ENCODE measurements at places on chromosomes 5 and 9.
A peak's percentile ranks its signal among the peaks of the same experiment; 100 is the strongest.

GRCh38 chr5:136037001-136037705 lies 8.4 kb downstream of the TGFBI start:
- DNase-seq: no peak

DNA sequence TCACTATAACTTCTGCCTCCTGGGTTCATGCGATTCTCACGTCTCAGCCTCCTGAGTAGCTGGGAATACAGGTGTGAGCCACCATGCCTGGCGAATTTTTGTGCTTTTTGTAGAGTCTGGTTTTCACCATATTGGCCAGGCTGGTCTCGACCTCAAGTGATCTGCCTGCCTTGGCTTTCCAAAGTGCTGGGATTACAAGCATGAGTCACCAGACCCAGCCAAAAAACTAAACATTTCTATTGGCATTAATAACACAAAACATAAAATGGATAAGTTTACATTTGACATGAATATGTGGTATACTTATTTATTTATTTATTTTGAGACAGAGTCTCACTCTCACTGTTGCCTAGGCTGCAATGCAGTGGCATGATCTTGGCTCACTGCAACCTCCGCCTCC lies 13.6 kb upstream of the REEP5 start:
- DNase-seq: no peak

DNA sequence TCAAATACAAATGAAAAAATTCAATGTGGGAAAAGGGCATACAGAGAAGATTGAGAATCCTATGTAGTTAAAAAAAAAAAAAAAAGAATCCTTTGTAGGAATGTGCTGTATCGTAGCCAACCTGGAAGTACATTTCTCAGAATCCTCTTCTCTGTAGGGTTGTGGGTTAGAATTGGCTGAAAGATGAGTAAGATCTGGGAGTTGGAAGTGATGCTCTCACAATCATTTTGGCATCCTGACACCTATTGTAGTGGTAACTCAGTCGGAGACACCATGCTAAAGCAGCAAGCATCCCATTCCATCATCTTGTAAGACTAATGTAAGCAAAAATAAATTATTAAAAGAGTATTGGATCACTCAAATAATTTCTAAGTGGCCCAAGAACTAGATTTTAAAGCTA lies 30.6 kb downstream of the MRPL22 start:
- no peak for DNase-seq

DNA sequence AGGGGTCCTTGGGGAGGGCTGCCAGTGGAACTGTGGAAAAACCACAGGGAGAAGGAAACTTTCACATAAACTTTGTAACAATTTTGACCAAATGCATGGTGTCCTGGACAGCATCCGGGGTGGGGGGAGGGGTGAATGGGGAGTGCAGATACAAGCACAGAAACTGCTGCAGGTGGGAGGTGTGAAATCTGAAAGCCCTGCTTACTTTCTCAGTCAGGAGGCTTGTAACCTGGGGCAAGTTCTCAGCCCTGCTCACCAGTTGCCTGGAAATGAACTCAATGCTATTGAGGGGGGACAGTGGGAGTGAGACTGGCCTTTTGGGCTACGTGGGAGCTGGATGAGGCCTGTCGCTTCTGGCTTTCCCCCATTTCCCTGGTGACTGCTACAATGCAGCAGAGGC lies 694.5 kb upstream of the ZNF608 start:
- no peak for DNase-seq

DNA sequence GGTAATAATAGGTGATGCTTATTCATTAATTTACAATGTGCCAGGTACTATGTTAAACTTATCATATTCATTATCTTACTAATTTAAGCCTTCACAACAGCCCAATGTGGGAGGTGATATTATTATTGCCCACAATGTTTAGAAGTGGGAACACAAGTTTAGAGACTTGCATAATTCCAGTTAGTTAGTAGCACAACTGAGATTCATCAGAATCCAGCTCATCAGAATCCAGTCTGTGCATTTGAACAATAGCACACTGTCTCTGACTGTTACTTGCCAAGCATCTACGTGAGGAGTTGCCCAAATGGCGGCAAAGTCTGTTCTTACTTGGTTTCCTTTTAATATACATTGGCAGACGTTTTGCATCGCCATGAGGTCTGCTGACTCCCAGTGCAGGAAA lies 110.9 kb upstream of the BASP1 start:
- no peak for DNase-seq

GRCh38 chr9:36738318-36738976 lies 165.8 kb downstream of the MELK start:
- DNase-seq: no peak

- no peak for DNase-seq
Observed at GRCh38 chr9:94927048-94927761, 200.7 kb downstream of the AOPEP start.

DNA sequence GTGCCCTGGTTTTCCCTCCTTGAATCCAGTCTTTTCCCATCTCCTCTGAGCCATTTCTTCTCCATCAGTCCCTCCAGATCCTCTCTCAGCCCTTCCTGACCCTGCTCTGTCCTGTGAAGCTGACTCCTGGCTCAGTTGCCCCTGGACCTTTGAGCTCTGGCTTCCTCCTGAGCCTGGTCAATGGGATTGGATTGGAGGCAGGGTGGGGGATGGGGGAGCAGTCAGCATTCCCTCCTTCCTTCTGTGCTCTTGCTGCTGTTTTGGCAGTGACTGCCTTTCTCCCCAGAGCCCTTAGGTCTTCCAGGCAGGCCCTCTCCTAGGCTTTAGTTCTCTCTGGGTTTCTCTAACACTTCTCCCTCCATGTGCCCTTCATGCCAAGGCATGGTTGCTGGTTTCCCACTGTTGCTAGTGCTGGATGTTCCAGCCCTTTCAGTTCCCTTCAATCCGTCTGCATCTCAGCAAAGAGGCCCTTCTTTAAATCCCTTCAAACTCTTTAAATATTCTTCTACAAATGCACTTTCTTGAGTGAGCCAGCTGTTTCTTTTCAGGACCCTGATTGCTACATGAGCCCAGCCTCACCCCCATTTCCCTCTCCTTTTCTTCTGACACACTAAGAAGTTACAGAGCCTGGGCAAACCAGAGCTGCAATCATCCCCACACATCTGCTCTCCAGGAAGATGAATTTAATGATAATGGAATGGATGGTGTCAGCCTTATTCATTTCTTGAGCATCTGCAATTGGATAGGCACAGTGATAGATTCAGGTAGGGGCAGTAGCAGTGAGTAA lies 2.2 kb downstream of the TNFSF15 start:
- no peak for DNase-seq

GRCh38 chr5:88681211-88681803 lies 201.7 kb downstream of the MEF2C start:
- DNase-seq: no peak

DNA sequence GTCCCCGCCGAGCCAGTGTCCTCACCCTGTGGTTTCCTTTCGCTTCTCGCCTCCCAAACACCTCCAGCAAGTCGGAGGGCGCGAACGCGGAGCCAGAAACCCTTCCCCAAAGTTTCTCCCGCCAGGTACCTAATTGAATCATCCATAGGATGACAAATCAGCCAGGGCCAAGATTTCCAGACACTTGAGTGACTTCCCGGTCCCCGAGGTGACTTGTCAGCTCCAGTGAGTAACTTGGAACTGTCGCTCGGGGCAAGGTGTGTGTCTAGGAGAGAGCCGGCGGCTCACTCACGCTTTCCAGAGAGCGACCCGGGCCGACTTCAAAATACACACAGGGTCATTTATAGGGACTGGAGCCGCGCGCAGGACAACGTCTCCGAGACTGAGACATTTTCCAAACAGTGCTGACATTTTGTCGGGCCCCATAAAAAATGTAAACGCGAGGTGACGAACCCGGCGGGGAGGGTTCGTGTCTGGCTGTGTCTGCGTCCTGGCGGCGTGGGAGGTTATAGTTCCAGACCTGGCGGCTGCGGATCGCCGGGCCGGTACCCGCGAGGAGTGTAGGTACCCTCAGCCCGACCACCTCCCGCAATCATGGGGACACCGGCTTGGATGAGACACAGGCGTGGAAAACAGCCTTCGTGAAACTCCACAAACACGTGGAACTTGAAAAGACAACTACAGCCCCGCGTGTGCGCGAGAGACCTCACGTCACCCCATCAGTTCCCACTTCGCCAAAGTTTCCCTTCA lies 1.4 kb downstream of the GLIS3 start:
- peak; percentile 16 for DNase-seq

GRCh38 chr5:143405849-143406098 lies 2.3 kb upstream of the NR3C1 start:
- no peak for DNase-seq

DNA sequence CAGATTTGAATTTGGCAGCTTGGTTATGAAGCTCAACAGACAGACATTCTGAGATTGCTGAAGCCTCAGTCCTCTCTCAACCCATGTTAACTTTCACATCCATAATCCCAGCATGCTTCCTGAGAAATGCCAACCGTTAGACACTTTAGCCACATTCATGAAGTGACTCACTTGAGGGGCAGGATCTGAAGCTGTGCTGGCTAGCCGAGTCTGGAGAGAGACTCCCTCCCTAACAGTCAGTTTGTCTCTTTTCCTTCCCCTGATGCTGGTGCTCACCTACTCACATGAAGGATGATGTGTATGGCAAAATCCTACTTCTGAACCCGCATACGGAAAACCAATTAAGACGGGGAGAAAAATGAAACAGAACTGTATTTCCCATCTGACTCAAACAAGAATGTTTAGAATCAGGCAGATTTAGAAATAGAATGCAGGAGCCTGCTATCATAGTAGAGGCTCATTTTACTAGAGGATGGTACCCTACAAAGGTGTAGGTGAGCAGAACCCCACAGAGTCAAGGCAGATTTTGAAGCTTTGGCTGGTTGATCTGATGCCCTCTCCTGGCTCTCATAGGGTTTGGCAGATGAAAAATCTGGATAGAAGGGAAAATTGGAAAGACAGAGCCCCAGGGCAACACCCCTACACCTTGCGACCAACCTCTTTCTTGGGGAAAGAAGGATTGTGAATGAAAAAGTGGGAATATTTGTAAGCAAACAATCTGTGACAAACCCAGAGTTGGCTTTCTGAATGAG lies 150.9 kb upstream of the LHFPL2 start:
- DNase-seq: no peak

DNA sequence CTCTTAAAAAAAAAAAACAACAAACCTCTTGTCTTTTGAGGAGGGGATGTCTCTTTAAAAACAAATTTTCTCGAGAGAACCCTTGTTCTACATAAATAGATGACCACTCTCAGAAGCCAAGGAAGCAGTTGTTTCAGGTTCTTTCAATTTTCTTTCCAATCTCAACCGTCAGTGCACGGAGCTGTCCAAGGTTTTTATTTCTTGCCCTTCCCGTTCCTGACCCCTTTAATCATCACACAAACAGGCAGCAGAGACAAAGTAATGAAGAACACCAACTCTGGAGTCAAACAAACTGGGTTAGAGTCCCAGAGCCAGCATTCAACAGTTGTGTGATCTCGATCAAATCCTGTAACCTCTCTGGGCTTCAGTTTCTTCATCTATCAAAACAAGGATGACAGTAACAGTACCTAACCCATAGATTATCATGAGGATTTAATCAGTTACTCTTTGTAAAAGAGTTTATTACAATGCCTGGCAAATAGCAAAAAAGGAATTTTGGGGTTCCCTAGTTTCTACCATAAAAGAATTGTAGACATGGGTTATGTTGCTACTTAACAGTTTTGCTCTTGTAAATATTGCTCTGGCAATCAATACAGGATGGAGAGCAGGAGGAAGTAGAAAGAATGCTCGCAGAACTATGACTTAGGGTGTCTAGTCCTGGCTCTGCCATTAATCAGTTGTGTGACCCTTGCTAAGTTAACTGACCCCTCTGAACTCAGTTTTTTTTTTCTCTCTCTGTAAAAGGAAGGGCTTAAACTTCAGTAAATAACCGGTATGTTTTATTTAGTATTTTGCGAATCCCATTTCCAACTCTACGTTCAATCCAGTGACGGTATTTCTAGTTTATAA lies 1.0 kb upstream of the NIM1K start:
- DNase-seq: no peak

DNA sequence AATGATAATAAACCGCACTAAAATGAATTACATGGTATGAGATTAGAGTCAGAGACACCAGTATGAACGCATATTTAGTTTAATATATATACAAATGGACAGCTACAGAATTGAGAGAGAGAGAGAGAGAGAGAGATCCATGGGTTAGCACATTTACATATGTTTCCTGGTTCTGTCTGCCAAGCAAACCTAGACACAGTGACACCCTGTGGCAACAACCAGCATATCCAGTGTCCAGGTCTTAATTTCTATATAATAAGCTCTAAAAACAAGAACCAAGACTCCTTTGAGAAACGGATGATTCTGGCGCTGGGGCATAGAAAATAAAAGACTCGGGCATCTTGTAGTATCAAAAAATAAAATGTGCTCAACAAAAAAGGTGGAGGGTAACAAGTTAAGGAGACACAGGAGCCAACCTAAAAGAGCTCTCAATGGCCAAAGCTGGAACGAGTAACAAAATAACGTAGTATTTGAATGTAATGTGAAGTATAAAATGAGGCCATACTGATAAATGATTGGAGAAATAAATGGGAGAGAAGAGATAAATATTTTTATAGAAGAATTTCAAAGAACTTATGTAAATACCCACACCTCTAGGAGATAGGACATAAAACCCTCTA lies 84.5 kb downstream of the RFX3 start:
- no peak for DNase-seq

DNA sequence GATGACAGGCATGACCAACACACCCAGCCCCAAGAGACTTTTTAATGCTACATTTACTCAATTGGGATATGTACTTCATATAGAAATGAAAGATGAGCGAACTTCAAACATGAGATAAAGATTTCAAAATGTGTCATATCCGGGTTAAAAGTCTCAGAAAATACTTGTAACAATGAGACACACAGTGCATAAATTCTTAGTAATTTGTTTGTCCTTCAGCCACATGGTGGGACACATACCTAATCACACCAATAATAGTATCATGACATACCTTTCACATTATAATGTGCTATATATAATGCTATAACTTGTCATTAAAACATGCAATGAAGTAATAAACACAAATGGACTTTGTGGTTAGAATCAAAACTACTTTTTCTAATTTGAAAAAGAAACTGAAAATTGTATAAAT lies 204.7 kb upstream of the RFX3 start:
- DNase-seq: no peak

DNA sequence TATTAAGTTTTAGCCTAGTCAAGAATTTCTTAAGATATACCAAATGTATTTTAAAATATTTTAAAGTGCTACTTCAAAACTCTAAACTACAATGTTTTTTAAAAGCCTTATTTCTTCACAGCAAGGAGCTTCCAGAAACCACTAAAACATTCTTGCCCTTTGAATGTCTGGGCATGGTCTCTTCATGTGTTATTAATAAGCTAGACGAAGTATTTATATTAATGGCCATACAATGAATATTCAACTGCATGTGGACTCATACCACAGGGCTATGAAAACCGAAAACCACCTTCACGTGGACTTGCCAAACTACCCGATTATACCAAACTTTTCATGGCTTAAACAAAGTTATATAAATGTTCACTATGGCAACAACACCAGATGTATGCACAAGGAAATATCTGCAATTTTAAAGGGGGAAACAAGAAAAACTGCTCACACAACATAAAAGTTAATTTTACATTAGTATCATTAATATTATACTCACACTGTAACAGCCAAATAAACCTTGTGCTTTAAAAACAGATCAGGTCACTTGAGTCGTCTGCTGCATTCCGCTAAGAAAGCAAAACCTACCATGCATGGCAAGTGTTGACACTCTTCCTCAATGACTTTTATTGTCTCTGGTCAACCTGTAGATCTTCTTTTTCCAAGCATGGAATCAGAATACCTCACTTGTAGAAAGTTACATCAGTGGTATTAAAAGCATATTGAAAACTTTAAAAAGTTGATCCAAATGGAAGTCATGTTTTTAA lies 246.3 kb downstream of the BNC2 start:
- DNase-seq: no peak
